Stimulated activated CD4-positive, alpha-beta T cell treated with anti-CD3 and anti-CD28 coated beads, Interleukin-15, amount 100 ng/mL, for 1 hour (primary cell): ENCODE measurements at places on chromosomes 1 and 21.

DNA sequence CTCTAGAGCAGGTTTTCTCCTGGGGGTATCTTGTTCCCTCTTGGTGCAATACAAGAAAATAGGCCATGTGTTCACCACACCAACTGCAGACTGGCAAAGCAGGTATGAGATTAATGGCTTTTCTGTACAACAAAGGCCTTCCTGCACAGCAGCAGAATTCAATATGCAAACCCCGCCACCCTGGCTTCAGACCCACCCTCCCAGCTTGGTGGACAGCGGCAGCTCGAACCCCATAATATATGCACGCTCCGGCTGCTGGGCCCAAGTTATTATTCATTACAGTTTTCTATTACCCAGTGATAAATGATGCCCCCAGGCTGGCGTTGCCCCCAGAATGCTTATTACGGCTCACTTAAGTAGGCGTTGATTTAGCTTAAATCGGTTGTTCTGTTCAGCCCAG is 144.2 kb downstream of the RRAGC start:
- DNase-seq = no peak

- no peak for DNase-seq
Measured at GRCh38 chr1:156499194-156499841, 1.3 kb downstream of the MEF2D start.

DNA sequence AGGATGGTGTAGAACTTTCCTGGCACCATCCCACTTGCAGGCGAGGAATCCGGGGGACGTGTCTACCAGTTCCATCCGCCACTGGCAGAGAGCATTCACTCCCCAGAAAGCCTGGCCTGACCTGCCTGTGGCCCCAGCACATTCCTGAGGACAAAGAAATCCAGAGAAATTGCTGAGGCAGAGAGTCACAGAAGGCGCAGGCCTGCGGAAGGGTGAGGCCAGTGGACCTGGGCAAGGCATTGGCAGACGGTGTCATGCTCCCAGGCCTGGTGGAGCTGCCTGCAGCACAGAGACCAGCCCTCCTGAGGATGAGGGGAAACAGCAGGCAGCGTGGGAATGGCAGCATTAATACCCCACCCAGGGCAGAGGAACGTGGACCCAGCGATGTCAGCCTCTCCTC is 81.2 kb upstream of the F3 start:
- no peak for DNase-seq

GRCh38 chr1:67611846-67612245 is 73.2 kb upstream of the GADD45A start:
- no peak for DNase-seq

GRCh38 chr1:31782421-31783410 is 18.6 kb upstream of the ADGRB2 start:
- DNase-seq = no peak

- no peak for DNase-seq
Measured at GRCh38 chr1:70902211-70902610, 145.4 kb downstream of the PTGER3 start.

DNA sequence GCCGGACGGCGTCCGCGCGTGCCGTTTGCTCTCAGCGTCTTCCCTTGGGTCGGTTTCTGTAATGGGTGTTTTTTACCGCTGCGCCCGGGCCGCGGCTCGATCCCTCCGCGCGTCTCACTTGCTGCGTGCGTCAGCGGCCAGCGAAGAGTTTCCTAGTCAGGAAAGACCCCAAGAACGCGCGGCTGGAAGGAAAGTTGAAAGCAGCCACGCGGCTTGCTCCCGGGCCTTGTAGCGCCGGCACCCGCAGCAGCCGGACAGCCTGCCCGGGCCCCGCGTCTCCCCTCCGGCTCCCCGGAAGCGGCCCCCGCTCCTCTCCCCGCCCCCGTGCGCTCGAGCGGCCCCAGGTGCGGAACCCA is 159.8 kb downstream of the RUNX1 start:
- DNase-seq = no peak

GRCh38 chr1:7373251-7373650 is 397.8 kb upstream of the VAMP3 start:
- no peak for DNase-seq

DNA sequence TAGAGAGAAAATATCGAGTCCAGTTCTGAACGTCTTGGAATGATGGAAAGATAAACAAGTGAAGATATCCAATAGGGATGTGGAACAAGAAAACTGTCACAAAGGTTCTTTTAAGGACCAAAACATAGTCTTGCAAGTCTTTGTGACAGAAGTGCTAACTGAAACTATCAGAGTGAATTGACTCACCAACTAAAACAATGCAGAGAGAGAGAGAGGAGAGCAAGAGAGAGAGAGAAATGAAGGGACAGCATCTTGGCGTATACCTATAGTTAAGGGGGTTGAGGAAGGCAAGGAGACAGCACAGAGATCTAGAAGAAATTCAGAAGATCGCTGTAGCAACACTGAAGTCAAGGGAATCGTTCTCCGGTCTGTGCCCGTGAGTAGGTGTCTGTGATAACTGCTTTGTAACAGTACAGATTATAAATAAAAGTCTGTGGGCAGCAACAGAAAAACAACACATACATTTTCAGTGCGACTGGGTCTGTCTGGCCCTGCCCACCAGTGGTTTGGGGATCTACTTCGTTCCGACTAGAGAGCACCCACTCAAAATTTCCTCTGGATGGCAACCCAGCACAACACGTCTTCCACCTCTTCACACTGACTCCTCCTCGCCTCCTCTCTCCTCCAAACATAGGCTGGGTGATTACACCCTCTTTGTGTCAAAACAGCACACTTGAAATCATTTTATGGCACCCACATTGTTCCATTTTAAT is 4.8 kb upstream of the COA6 start:
- DNase-seq = no peak

DNA sequence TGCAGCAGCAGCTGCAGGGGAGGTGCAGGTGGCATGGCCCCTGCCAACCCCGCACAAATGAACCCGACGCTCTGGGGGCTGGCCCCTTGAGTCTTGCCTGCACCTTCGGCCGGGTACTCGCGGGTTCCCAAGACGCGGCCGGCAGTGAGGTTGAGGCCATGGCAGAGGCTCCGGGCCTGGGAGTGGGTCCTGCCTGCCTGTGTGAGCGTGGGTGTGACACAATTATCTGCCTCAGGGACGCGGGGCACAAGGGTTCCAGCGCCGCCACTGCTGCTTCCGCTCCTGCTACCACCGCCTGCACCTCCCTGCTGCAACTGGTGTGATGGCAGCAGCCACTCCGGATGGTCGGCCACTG is 20.9 kb upstream of the TGFB2 start:
- DNase-seq = no peak

DNA sequence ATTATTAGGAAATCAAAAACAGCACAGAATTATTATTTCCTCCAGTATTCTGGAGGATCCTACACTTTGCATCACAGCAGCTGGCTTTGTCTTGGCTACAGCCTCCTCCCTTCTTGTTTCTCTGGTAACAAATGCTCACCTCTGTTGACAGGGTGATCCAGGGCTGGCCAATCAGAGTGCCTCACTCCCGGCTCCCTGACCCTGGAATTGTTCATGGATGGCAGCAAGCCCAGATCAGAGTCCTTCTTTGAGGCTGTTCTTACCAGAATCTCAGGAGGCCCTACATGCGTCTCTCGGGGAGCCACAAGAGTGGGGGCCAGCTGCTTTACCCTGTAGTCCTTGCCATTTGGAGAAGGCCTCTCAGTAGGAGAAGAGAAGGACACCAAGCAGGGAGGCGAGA is 48.4 kb upstream of the IGSF5 start:
- DNase-seq = no peak

DNA sequence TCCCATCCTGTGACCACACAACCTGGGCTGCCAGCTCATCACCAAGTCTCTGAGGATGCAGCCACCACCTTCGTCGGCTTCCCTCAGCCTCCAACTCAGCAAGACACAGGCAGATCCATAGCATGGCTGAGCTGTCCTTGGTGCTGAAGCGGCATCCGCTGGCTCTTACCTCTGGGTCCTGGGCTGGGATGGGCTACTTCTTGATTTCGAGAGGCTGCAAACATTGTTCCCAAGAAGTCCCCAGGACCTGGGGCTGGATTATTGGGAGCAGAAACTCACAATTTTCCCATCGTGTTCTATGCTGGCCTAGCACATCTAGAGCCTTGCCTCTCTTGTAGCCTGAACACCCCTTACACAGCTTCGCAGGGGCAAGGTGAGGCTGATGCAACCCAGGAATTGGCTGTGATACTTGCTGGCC is 24.9 kb upstream of the C1QA start:
- no peak for DNase-seq

DNA sequence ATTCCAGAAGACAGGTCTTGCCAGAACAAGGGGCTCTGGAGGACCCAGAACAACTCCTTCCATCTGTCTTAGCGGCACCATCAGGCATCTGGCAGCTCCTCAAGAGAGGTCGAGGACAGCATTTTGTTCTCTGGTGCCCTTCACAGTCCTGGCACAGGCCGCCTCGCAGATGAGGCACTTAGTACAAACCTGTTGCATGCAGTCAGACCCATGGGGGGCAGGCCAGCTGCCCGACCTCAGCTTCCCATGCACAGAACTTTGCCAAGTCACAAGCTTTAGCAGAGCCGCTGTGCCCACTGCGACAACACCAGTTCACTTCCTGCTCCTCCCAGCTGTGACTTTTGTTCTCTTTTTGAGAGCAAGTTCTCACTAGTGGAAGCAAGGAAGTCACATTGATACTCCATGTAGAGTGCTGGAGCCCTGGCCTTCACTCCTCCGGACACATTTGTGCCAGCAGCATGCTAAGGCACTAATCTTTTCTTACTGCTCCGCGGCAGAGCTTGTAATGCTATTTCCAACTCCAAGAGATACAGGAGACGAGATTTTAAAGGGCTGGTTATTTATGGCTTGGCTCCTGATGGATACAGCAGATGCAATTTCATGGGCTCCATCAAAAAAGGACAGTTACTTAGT is 44.6 kb downstream of the HMGB4 start:
- no peak for DNase-seq

DNA sequence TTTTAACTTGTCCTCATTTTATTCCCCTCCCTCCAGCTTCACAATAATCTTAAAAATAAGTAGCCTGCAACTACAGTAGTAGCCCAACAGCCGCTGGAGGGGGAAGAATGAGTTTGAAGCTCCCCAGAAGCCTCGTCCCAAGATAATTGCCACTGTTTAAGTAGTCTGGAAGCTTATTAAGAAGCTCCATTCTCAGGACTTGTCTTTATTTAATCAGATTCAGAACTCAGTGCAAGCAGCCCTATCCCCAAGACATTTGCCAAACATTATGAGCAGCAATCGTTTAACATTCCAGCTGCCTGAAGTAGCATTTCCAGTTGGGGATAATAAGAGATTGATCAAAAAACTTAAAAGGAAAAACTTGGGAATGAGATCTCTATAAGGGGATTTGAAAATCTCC is 106.0 kb downstream of the URB2 start:
- DNase-seq = no peak

- DNase-seq = no peak
Measured at GRCh38 chr1:145708063-145708462, 895 bp upstream of the PDZK1 start.

DNA sequence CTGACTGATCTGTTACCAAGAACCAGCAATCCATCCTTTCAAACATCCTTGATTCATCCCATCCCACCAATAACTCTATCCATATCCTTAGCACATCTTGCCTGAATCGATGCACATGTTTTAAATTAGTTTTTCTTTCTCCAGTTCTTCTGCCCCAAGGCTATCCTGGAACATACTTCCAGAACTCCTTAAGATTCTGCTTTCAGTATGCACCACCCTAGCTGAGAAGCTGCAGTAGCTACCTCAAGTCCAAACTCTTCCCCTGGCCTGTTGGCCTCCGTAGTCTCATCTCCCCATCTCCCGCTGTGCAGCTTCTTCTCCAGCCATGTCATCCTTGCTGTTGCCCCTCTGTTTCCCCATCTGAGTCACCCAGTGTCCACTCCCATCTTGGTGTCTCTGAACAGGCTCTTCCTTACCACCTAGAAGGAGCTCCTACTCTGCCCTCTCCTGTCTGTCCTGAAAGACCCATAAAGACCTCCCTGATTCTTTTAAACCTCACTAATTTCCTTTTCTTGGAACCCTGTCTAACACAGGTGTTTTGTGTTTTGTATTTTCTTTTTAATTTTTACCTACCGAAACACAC is 108.0 kb downstream of the SGIP1 start:
- no peak for DNase-seq

DNA sequence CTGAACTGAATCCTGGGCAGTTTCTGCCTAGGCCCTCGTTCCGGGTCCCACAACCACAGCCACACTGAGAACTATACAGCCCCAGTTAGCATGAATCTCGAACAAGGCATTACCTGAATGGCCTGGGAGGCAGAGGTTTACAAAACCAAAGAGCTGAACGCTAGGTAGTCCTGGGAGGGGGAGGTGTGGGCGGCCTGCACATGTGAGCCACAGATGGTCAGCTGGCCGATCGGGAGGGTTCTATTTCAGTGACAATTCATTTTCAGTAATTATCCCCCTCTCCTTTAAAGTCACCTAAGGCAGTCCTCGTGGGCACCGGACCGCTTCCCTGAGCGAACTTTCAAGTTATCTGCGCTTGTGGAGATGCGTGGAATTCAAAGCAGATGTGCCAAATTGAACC is 111.9 kb downstream of the GLIS1 start:
- no peak for DNase-seq

DNA sequence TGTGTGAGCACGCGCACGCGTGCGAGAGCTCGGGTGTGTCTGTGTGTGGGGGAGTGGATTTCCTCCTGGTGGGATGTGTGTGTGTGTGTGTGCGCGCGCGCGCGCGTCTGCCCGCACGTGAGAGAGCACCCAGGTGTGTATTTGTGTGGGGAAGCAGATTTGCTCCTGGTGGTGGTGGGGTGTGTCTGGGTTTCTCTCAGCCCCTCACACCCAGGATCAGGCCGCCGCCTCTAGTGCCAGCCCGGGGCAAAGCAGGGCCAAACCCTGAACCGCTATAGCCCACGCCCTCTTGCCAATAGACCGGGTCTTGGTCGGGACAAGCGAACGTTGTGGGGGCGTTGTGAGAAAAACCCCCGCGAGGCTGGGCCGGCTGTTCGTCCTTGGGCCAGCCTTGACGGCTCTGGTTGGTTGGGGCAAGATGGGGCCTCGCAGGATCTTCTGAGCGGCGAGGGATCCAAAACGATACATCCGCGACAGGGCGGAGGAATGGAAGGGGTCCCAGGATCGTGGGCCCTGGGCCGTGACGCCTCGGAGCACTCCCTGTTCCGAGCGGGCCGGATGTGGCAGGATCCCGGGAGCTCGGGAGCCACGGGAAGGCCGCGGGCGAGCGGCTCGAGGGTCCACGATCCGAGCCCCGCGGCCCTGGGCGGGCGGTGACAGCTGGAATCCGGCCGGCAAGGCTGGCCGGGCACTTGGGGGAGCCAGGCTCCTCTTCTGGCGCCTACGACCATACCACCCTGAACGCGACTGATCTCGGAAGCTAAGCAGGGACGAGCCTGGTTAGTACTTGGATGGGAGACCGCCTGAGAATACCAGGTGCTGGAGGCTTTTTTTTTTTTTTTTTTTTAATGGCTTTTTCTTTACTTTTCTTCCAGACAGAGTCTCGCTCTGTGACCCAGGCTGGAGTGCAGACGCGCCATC is 68.2 kb downstream of the RNF187 start:
- peak; percentile 8 for DNase-seq

DNA sequence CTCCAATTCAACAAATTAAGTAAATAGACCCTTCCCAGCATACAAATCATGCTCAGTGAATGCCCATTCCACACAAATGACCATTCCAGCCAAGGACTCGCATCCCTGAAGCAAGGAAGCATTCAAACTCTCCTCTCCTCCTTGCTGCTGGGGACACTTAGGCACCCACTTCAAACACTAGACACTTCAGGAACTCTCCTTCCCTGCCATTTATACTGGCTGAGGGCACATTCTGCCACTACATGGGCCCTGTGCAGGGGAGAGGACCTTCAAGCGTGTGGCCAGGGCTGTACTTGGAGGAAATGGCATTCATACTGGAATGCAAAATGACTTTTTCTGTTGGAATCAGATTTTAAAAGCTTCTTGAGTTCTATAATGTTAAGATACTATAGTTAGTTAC is 22.3 kb downstream of the GJA5 start:
- DNase-seq = no peak
